ENCODE measurements at places on chromosomes 11 and 22.

DNA sequence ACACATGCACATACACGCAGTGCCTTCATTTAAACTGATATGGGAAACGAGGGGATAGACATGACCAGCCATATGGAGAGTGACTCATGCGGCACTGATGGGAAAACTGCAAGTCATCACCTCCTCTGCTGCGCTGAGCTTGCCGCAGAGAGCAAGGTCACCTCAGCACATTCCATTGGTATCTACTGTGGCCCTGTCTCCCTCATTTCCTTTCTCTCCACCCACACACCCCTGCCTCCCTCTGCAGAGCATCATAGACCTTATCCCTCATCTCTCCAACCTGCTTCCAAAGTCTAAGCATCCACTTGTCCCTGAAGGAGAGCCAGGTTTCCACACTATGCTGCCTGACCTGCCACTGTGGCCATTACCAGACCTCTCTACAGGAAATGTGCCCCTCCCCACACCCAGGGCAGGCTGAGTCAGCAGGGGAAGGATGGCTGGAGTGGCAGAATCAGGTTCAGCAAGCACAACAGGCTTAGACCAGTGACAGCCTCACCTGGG, 116.9 kb upstream of the SNX19 start:
- no peak for DNase-seq

GRCh38 chr11:110095554-110095953, 2.4 kb downstream of the ZC3H12C start:
- no peak for DNase-seq

DNA sequence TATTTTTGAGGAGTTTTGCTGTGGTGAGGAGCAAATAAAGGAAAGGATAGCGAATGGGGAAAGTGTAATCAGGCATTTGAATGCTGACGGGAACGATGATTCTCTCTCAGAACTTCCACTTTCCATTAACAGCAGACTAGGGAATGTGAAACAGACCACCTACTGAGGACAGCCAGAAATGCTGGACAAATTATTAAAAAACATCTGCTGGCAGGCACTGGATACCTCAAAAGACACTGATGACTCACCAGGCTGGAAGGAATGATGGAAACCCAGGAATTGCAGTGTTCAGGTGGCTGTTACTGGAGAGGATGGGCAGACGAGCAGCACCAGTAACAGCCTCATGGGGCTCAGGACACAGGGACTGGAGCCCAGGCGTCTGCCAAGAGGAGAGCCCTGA, 33.4 kb downstream of the PLA2G6 start:
- no peak for DNase-seq

DNA sequence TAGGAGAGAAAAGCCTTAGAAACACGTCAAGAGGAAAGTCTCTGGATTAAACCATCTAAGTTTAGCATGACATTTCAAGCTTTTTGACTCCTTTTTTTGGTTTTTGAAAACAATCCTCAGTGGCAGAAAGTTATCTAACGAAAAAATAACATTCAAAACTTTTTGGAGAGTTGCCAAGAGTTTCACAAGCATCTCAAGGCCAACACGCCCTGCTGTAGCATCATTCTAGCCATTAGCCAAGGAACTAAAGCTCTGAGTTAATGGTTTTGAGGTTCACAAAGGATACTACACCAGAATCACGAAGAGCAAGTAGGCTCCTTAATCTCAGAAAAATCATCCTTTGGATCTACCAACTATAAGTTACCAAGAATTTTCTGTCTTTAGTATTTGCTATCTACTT, 94.8 kb downstream of the PICALM start:
- DNase-seq, result no peak

DNA sequence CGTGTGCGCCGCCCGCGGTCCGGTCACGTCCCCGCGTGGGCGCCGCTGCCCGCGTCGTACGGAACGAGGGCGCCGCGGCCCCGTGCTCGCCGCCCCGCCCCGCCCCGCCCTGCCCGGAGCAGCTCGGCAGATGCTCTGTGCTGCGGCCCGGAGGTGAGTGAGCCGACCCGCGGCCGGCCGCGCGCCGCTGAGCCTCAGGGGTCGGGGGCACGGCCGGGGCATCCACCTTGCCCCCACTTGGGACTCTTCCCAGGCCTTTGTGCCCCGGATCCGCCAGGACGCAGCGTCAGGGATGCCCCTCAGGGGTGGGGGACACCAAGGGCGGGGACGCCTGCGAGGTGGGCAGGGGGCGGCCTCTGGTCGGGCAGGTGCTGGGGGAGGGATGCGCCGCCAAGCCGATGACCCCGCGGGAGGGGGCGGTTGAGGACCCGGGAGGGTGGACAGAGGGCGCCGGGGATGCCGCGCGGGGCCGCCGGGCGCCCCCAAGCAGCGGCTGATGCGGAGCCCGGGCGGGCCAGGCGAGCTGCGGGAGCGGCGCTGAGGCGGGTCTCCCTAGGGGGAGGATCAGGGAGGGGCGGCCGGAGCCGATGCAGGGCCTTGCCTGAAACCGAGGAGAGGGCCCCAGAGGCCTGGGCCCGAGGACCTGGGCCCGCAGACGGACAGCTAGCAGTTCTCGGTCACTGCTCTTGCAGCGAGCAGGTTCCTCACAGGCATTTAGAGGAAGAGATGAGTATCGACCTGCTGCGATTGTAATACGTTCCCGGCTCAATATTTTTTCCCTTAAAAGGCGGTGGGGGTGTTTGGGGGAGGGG, at the start of gene GNAZ:
GNAZ (plus strand) TSS at position 102 of the 812 bp plus-strand sequence. CDS start 25,177 bp downstream, outside the sequence.
- peak; percentile 61 for DNase-seq

DNA sequence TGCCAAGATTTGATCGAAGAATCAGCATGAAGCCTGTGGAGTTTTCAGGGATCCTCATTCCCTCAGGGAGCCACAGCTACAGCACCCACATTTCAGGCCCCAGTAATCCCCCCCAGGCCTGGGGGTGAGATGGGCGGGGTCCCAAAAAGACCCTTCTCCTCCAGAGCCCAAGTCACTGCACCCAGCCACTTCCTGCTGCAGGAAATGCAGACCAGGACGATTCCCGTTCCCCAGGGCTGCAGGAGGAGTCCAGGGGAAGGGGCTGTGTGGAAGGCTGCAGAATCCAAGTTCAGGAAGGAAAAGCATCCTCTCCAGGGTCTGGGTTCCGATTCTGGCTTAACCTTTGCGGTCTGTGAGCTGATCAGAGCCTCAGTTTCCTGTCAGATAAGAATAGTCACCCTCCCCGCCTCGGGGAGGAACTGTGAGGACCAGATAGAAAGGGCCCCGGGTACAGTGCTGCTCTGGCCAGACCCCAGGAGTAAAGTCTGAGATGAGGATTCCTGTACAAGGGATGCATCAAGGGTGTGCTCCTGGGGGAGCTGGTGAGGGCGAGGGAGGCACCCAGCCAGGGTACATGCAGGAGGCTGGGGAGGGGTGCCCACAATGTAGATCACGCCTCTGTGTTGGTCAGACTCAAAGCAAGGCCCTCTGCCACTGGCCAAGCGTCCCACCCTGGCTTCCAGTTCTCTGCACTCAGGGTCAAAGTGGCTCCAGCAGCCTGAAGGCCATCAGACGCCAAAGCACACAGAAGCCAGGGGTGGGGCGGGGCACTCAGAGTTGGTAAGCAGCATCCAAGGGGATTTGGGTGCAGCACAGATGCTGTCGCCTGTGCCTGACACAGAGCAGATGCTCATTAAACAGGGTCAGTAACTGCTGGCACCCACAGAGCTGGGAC, 30.1 kb upstream of the TP53I11 start:
- no peak for DNase-seq

DNA sequence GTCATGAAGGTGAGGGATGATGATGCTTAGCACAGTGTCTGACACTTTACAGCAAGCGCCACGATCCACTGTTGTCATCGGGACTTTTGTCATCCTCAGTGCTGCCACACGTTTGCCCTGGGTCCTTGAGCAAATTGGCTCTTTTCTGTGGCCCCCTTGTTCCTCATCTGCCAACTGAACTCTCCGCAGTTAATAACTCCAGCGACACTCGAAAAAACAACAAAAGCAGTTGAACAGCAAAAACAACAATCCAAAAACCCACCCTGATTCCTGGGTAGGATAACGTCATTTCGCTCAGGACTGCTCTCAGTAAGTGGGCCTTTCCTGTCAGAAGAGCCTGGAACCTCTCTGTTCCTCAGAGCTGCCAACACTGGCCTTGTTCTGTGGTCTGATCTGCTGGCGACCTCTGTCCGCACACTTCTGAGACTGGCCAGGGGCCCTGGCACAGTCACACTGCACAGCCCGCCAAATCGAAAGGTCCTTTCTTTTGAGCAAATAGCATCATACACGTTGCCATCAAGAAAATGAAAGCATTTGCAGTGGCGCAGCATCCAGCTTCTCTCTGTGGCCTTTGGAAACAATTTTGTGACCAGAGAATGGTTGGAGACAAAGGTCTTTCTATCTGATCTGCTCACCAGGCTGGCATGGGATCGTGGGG, 79.9 kb upstream of the SYT13 start:
- peak; percentile 60 for DNase-seq

GRCh38 chr11:78216021-78216420, 27.3 kb downstream of the USP35 start:
- no peak for DNase-seq

DNA sequence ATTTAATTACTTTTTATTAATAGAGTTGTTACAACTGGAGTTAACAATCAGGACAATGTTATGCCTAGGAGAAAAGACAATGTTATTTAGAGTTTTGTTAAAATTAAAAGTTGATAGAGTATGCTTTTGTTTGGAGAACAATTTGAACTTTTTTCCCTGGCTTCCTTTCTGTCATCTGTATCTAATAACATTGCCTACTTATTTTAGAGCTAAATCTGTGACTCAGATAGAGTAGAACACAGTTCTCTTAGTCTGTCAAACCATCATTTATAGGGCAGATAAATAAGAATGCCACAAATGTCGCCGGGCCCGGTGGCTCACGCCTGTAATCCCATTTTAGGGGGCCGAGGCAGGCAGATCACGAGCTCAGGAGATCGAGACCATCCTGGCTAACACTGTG, 28.9 kb upstream of the YAP1 start:
- DNase-seq, result no peak

DNA sequence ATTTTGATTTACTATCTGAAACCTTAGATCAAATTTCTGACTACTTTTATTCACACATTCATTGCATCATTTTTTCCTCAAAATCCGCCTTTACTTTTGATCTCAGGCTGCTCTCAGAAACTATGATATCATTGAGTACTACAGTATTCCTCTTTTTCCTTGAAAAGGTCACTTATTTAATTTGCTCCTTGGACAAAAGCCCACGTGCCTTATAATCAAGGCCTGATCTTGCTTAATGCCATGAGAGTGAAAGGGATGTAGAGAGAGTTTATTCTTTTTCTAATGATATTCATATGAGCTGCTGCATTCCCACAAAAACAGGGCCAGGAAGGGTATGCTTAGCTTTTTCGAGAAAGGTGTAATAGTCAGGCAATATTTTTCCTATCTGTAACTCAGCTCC, 327.0 kb downstream of the ETS1 start:
- no peak for DNase-seq

DNA sequence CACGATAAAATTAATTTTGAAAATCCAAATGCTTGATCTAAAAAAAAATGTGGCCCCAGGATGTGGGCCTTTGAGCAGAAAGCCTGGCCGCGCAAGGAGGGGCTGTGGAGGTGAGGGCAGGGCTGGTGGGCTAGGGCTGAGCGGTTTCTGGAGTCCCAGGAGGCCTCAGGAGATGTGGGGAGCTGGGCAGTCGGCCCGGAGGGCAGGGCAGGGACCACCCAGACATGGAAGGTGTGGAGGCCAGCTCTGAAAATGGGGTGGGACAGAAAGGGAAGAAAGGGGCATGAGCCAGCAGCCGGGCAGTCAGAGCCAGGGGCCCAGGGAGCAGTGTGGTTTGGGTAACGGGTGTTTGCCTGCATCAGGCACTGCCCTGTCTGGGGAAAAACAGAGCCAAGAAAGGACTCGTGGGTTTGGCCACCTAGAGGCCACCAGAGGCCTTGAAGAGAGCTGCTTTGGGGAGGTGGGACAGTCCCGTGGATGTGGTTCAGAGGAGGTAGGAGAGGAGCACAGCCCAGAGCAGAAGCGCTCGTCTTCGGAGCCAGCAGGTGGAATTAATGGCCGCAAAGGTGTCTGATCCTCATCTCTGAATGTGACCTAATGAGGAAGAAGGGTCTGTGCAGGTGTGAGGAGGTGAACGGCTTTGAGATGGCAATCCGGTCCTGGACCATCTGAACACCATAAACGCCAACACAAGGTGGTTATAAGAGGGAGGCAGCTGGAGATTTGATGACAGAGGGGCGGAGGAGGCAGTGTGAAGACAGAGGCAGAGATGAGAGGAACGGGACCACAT, 50.2 kb downstream of the IGF2 start:
- no peak for DNase-seq

- no peak for DNase-seq
These were observed 140.7 kb upstream of the NAV2 start for GRCh38 chr11:19571906-19572305.

DNA sequence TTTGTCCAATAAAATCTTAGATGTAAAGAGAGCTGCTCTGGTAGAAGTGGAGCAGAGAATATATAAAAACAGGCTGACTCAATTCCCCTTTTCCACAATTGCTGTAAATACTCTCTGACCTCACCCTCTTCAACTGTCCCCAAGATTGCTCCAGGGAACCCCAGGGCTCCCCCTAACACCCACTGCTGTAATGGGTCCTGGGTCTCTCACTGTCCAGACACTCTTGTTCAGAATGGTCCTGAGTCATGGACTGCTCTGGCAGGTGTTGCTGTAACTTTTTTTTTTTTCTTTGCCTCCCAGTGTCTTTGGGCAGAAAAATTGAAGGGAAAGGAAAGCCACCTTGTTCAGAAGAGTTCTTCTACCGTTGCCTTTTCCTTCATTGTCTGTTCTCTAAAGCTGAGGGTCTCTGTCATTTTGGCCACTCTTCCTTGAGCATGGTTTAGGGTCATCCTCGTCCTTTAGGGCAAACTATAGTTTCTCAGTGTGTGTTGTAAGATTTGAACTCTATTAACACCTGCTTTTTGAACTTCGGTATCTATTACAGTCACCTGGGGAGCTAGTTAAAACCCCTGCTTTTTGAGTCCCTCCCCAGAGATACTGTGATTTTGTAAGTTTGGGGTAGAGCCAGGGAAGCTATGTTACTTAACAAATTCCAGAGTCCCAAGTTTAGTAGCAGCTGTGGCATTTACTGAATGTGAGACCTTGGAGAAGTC, 209.5 kb downstream of the NAV2 start:
- DNase-seq, result no peak

DNA sequence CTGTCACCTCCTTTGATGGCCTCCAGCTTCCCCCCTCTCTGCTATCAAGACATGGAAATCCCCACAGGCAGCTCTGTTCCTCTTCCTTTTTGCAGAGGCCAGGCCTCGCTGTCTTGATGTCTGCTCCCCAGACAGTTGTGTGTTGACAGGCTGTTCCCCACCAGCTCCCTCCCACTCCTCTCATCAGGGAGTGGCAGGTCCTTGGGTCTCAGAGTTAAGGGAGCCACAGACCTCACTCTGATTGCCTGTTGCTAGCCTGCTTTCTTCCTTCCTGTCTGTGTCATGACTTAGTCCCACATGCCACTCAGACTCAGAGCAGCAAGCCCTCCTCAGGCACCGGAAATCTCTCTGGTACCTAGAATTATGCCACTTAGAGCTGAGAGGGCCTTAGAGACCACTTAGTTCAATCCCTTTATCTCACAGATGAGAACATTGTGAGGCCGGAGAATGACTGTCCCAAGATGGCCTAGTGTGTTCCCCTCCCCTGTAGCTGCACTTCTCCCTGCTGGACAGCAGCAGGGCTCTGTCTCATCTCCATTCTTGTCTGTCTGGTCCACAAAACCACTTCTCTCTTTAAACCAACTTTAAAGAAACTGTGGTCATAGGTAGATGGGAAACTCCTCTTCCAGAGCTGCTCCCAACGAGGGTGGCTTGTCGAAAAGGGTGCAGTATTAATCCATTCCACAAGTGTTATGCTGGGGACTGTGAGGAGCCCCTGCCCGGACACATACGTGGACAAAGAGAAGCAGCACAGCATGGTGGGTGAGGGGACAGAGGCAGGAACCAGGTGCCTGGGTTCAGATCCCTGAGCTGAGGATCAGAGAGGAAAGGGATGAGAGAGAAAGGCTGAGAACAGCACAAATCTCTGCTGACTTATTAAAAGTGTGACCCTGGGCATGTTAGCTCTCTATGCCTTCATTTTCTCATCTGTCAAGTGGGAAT, 4.2 kb downstream of the AMPD3 start:
- no peak for DNase-seq

Measured in spinal cord (tissue), 10 donors.